HT1080 (cell line): ENCODE measurements at places on chromosomes 5 and 9. TPM values are rescaled to one million over a fixed set of nuclear protein-coding genes. Genes with fewer than 3 reads are reported as not detected.
A peak's percentile ranks its signal among the peaks of the same experiment; 100 is the strongest.

HSPA9 gene
- total RNA-seq = 469 and 486 TPM in 2 replicates

PLAC8L1 gene
- not detected in 2 replicates for total RNA-seq

GLRA1 gene
- not detected in 2 replicates for total RNA-seq

CRB2 gene
- not detected in 2 replicates for total RNA-seq

RASEF gene
- total RNA-seq = 0.14 and 0.73 TPM in 2 replicates

ANKRD18B gene
- total RNA-seq = 3.7 and 15.0 TPM in 2 replicates

DNA sequence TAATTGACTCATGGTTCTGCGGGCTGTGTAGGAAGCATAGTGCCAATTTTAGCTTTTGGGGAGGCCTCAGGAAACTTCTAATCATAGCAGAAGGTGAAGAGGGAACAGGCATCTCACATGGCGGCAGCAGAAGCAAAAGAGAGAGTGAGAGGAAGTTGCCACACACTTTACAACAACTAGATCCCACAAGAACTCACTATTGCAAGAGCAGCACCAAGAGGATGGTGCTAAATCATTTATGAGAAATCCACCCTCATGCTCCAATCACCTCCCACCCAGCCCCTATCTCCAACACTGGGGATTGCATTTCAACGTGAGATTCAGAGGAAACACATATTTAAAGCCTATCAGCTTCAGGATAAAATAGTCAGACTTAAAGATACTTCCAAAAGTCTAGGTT lies 36.1 kb upstream of the LPAR1 start:
- DNase-seq = no peak

DNA sequence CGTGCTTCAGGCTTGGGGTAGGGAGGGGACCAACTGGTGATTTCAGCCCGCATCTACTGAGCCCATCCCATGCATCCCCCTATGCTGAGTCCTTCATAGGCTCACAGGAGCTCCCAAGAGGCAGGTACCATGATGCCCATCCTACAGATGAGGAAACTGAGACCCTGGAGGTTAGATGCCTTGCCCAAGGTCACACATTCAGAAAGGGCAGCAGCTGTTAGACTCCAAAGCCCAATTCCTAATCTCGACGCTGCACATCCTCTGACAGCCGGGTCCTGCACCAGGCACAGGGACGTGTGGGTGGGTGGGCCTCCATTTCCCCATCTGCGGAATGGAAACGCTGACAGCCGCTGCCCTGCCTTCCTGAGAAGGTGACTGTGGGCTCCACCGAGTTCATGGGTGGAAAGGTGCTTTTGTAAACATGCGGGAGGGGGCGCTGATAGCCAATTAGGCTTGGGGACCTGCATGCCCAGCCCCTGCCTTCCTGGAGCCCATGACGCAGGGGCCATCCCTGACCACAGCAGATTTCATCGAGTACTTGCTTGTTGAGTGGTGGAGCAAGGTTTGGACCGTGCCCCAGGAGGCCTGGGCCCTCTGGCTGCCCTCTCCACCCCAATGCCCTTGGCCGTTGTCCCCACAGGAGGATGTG lies 2.2 kb downstream of the DNM1 start:
- no peak for DNase-seq

DNA sequence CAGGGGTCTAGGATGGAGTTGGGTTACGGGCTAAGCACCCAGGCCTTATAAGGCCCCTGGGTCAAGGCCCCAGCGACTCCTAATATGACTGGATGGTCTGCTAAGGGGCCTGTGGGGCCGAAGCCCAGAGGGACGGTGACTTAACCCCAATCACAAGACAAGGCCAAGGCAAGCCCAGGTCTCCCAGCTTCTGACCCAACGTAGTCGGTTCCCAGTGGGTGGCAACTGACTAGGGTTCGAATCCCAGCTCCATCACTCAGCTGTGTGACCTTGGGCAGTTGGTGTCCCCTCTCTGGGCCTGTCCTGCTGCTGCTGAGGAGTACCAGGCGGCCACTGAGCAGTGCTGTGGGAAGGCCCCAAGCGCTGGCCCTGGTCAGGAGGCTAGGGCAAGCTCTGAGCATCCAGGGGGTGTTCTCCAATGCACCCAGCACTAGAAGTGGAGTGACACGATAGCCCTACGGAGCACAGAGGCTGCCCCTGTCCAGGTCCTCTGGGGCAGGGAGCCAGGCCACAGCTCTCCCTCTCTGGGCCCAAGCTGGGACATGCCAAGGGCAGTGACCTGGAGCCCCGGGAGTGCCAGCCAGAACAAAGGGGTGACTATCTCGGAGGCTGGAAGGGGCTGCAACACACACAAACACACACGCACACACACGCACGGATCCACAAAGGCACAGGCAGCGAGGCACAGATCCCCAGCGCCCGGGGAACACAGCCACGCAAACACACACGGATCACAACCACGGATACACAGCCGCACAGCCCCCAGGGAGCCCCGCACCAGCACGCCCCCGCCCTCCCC lies 512 bp downstream of the AK1 start:
- DNase-seq = no peak

GRCh38 chr9:124272979-124273378 lies 15.2 kb downstream of the NEK6 start:
- DNase-seq = no peak

DNA sequence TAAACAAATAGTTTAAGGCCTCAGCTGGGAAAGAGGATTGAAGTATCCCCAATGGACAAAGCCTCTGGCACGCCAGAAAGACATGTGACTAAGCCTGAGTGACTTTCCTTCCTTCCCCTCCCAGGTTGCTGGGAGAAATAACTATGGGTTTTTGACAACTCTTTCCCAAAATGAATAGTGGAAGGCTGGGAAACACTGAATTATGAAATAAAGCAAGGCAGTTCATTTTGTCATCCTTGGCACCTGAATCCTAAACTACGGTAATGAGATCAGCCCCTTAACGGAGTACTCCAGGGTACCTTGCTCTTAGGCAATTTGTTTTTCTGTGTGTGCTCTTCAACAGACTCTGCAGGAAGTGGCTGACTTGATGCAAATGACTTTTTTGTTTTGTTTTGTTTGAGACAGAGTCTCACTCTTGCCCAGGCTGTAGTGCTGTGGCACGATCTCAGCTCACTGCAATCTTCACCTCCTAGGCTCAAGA lies 75.2 kb downstream of the LMNB1 start:
- no peak for DNase-seq

DNA sequence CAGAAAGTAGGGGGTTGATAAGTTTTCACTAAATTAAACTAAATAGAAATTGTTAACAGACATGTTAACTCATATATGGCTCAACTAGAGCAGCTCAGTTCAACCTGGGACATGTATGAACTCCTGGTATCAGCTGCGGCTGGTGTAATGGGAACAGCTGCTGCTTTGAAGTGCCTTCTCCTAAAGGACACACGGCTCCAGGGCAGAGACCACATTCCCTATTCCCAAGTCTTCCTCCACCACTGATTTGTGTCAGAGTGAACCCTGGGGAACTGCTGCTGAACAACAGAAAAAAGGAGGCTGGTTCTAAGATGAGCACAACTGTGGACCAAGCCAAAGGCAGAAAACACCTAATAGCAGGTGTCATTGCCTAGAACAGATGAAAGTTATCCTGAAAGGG lies 71.1 kb downstream of the MAPKAP1 start:
- no peak for DNase-seq

- DNase-seq = no peak
Observed at GRCh38 chr5:102529031-102529430, 30.2 kb upstream of the SLCO6A1 start.

GRCh38 chr9:88593537-88594185 lies 58.7 kb downstream of the NXNL2 start:
- peak; percentile 37 for DNase-seq

DNA sequence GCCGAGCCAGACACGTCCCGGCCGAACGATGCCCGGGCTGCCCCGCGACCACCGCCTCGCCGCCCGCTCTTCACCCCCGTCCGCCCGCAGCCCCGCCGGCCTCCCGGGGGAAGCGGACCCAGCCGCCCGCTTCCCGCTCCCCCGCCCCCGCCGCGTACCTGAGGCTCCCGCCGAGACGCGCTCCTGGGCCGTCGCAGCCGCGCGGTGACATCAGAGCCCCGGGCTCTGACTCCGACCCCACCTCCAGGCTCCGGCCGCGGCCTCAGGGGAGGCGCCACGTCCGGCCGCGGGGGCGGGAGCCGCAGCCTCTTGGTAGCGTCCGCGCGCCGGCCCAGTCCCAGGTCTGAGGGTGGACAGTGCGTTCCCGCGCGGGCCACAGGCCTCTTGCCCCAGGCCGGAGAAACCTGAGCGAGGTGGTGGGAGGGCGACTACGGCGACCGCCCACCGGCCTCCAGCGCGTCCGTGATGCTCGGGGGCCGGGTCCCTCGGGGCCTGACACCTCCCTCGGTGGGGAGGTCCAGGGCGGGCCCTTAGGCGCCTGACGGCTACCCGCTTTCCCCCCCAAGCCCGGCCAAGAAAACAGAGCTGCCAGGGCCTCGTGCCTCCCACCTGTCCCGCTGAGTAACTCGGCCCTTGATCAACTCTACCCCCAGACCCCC lies at the start of gene SHROOM1:
Gene SHROOM1 (minus strand): TSS at position 212 of the 659 bp plus-strand sequence. CDS start 4,507 bp downstream, outside the sequence.
- peak; percentile 55 for DNase-seq

DNA sequence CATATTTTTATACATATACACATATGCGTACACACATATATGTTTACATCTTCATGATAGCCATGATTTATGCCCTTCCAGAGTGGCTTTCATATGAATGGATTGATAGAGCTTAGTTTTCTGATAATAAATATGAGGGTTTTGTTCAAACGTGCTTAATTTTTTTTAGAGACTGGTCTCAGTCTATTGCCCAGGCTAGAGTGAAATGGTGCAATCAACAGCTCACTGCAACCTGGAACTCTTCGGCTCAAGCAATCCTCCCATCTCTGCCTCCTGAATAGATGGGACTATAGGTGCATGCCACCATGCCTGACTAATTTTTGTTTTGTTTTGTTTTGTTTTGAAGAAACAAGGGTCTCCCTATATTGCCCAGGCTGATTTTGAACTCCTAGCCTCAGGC lies 48.6 kb upstream of the ZSWIM6 start:
- no peak for DNase-seq

DNA sequence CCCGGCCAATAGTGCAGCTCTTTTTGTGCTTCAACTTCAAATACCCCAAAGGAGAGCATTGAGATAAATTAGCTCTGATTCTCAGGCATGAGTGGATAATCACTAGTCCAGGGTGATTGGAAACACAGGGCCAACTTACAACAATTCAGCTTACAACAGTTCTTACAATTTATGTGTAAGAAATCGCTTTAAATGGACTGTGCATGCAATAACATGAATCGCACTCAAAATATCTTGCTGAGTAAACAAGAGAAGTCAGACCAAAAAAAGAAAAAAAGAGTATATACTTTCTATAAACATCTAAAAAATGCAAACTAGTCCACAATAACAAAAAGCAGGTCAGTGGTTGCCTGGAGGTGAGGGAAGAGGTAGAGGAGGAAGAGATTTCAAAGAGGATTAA lies 150.6 kb upstream of the EDIL3 start:
- DNase-seq = no peak
